ENCODE measurements at places on chromosomes 12 and 14.
A peak's percentile ranks its signal among the peaks of the same experiment; 100 is the strongest.

DNA sequence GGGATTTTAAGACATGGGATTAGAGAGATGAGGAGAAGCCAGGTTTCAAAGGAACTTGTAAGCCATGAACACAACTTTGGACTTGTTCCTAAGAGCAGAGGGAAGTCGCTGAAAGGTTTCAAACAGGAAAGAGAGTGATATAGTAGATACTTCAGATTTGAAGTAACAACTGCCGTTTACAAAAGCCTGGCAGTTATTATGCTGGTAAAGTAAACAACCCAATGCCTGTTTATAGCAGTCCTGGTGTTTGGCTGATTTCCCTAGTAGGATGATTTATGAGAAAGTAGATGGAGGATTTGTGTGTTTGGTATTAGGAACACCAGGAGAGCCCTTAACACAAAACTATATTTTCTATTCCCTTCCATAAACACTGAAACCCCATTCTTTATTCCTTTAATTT is 285.7 kb downstream of the RMST start:
- DNase-seq, result no peak

GRCh38 chr12:943051-943450 is 6.4 kb downstream of the RAD52 start:
- no peak for DNase-seq

- DNase-seq, result peak; percentile 86
These were observed at the start of gene C12orf76 for GRCh38 chr12:110048242-110049027. C12orf76 (minus strand) TSS chr12:110048522; CDS start chr12:110048495, 27 bp downstream.

DNA sequence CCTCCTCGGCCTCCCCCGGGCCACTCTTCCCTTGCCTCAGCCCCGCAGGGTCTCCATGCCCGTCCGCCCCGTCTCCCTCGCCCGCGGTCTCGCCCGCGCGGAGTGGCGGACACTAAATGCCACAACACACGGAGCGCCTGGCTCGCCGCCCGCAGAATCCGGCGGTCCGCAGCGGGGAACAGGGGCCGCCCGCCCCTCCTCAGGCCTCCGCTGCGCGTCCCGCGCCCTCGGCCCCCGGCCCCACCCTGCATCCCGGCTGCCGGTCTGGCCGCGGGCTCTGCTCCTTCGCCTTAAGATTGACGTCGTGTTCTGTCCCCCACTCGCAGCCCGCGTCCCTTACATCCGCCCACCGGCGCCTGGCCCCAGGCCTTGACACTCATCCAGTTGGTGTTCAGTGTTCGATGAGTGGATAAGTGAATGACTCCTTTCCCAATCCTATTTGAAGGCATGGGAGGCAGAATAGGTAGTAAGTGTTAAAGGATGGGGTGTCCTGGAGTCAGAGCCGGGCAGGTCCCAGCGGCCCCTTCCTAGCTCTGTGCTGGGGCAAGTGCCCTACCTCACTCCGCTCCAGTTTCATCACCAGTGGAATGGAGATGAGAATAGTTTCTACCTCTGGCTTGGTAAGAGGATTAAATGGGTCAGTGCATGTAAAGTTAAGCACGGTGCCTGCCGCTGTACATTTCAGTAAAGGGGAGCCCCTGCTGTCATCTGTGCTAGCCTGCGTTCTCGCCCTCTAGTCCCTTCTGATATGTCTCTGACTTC is 622 bp downstream of the TECPR2 start:
- no peak for DNase-seq

GRCh38 chr12:95286713-95287112 is 69.1 kb downstream of the VEZT start:
- DNase-seq, result no peak

DNA sequence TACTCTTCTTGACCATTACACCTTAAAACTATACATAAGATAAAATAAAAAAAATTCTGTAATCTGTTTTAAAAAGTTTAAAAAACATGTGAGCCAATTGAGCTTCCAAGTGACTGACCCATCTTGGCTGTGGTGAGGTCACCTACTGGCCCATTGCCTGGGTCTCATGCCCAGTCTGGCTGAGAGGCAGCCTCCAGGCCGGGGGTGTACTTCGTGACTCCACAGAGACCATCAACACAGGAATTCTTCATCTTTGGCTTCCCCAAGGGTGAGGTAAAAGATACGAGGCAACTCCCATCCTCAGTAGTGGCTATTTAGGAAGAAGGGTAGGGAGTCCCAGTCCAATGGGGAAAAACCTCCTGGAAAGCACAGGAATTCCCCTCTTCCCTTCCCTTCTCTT is 113.2 kb downstream of the APAF1 start:
- DNase-seq, result no peak

DNA sequence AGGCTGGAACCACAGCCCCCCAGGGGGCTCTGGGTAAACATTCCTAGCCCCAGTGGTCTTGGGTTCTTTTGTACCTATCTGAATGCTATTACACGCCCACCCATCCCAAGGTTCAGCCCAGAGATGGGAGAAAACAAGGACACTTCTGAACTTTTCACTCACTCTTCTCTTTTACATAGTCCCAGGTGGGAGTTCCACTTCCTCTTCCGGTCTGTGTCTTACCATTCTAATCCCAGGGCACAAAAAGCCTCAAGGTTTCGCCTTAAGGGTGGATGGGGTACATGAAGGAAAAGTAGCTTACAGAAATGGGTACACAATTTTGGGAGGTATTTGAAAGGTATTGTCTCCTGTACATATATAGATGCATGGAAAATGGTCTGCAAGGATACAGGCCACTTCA is 79.0 kb downstream of the TMEM30B start:
- DNase-seq, result no peak

GRCh38 chr12:28958553-28959195 is 190.4 kb upstream of the FAR2 start:
- no peak for DNase-seq

DNA sequence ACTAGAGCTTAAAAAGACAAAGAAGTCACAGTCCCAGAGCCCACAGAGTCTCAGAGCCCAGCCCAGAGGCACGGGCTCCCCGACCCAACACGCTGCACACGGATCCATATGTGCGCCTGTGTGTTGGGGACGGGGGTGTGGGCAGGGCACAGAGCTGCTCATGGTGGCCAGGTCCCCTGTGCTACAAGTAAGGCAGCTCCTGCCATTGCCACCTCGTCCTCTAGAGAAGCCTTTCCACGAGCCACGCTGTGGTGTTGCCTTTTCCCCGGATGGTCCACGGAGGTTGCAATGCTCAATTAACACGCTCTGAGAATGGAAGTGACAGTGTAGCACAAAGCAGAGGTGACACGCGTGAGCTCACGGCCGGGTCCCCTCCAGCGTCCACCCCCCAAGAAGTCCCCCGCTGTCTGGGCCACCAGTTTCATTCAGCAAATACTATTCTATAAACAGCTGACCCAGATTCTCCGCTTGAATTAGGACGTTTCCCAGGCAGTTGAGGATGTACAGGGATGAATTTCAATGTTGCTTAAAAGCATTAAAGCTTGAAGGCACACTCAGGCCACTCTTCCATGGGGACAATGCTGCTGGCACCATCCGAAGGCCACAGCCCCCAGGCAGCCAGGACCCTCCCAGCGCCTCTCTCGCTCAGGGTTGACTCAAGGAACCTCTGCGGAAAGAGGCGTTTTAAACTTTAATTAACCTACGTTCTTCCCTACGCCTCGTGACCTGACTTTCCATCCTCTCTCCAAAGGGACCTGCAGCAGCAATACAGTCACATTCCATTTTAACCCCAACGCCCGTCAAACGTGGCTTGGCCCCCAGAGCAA is 22.7 kb upstream of the EIF5 start:
- no peak for DNase-seq

GRCh38 chr14:67695394-67695949 is at the start of gene RDH11:
RDH11 (minus strand) TSS chr14:67695764; CDS start chr14:67695703, 61 bp downstream.
- peak; percentile 85 for DNase-seq

Data from glutamatergic neuron (in vitro differentiated cells).